ENCODE measurements at places on chromosomes 16 and 17. TPM values are rescaled to one million over a fixed set of nuclear protein-coding genes. Genes with fewer than 3 reads are reported as not detected.
A peak's percentile ranks its signal among the peaks of the same experiment; 100 is the strongest.

- H3K4me3 ChIP-seq = no peak overlapping the region
- no peak overlapping the region for H3K27ac ChIP-seq
- H3K36me3 ChIP-seq = peaks cover 58% of the 10 kb centered on the region
- DNase-seq = no peak
- peaks cover 6% of the 10 kb centered on the region for H3K4me1 ChIP-seq
These were observed 16.5 kb downstream of the CSF3 start for GRCh38 chr17:40031706-40032105.

DNA sequence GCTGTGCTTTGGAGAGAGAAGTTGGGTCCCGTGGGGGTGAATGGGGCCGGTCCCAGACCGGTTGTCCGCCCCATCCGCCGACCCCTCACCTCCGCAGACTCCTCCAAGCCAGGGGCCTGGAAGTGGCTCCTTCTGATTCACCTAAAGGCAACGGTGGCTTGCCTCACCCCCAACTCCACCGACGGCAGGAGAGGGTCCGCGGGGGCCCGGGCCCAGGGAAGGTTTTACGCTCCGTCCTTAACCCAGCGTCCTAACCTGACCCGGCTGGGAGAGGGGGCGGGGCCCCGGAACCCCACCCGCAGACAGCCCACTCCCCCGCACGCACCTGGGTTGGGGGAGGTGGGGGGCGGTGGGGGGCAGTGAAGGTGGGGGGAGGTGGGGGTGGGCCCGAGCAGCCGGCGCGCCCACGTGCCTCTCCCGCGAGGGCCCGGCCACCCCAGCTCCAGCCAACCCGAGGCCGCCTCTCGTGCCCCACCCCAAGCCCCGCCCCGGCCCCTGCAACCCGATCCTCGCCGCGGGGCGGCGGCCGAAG lies 12.7 kb upstream of the CD300A start:
- H3K27ac ChIP-seq = no peak overlapping the region
- H3K4me3 ChIP-seq = no peak overlapping the region
- DNase-seq = peak; percentile 53
- H3K4me1 ChIP-seq = peaks cover 33% of the 10 kb centered on the region
- H3K36me3 ChIP-seq = no peaks in the 10 kb centered on the region
- H3K27me3 ChIP-seq = no peaks in the 10 kb centered on the region

Gene TNS4
- 0.25 TPM for total RNA-seq

DNA sequence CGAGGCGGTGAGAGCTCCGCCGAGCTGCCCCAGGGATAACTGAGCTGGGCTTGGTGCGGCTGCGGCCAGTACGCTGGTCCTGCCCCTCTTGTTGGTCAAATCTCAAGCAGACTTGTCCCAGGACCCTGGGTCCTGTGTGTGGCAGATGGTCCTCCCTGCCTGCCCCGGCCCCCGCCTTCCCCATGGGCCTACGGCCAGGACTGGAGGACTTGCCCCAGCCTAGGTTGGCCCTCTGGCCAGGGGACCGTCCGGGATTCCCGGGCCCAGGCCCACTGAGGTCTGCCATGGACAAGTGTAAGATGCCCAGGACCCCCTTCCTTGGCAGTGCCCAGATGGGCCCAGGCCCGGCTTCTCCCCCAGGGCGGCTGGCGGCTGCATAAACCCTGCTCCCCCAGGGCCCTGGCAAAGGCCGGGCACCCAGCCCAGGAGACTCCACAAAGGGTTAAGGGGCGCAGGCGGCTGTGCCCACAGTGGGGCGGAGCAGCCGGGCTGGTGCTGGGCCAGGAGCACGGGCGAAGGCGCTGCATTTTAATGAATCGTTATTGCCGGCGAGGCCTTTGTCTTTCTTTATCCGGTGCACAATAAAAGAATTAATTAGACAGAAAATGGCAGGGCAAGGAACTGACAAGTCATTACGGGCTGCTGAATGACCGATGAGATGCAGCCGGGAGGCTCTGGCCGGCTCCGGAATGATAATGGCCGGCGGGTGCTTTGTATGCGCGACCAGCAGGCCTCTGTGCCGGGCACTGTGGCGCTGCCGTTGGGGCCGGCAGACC lies 9.1 kb downstream of the SOX8 start:
- H3K36me3 ChIP-seq = no peaks in the 10 kb centered on the region
- no peak overlapping the region for H3K27ac ChIP-seq
- H3K27me3 ChIP-seq = no peaks in the 10 kb centered on the region
- H3K4me1 ChIP-seq = peaks cover 2% of the 10 kb centered on the region

GRCh38 chr17:80920441-80920840 lies 71.2 kb upstream of the CHMP6 start:
- no peaks in the 10 kb centered on the region for H3K4me1 ChIP-seq
- no peak for DNase-seq
- no peaks in the 10 kb centered on the region for H3K27me3 ChIP-seq
- peaks cover 16% of the 10 kb centered on the region for H3K36me3 ChIP-seq

- H3K36me3 ChIP-seq = no peaks in the 10 kb centered on the region
- H3K4me3 ChIP-seq = no peak overlapping the region
- no peak overlapping the region for H3K27ac ChIP-seq
- no peaks in the 10 kb centered on the region for H3K27me3 ChIP-seq
These were observed 13.7 kb upstream of the CDC42EP4 start for GRCh38 chr17:73325527-73325842.

Gene CAVIN1
- 0.61 TPM for total RNA-seq

DNA sequence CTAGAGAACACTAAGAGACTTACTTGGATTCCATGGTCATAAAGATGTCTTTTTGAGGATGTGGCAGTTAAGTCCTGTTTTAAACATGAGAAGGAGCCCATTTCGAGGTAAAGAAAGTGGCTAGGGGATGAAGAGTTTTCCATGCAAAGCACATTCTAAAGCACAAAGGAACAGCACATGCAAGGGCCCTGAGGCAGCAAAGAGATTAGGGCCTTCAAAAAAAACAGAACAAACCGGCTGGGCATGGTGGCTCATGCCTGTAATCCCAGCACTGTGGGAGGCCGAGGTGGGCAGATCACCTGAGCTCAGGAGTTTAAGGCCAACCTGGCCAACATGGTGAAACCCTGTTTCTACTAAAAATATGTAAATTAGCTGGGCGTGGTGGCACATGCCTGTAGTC lies 79.8 kb downstream of the AKAP1 start:
- H3K4me3 ChIP-seq = no peak overlapping the region
- no peak overlapping the region for H3K27ac ChIP-seq
- DNase-seq = no peak
- H3K27me3 ChIP-seq = peaks cover 6% of the 10 kb centered on the region
- no peaks in the 10 kb centered on the region for H3K4me1 ChIP-seq

DNA sequence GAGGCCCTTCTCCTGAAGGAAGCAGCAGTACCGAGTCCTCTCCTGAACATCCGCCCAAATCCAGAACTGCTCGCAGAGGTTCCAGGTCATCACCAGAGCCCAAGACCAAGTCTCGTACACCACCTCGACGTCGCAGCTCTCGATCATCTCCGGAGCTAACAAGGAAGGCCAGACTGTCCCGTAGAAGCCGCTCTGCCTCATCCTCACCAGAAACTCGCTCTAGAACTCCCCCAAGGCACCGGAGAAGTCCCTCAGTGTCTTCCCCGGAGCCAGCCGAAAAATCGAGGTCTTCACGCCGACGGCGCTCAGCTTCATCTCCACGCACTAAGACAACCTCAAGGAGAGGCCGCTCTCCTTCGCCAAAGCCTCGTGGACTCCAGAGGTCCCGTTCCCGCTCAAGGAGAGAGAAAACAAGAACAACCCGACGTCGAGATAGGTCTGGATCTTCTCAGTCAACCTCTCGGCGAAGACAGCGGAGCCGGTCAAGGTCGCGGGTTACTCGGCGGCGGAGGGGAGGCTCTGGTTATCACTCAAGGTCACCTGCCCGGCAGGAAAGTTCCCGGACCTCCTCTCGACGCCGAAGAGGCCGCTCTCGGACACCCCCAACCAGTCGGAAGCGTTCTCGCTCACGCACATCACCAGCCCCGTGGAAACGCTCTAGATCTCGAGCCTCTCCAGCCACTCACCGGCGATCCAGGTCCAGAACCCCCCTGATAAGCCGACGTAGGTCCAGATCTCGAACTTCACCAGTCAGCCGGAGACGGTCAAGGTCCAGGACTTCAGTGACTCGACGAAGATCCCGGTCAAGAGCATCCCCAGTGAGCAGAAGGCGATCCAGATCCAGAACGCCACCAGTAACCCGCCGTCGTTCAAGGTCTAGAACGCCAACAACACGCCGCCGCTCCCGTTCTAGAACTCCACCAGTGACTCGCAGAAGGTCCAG lies 11.3 kb downstream of the ELOB start:
- no peak overlapping the region for H3K27ac ChIP-seq
- H3K36me3 ChIP-seq = peaks cover 100% of the 10 kb centered on the region
- DNase-seq = no peak

DNA sequence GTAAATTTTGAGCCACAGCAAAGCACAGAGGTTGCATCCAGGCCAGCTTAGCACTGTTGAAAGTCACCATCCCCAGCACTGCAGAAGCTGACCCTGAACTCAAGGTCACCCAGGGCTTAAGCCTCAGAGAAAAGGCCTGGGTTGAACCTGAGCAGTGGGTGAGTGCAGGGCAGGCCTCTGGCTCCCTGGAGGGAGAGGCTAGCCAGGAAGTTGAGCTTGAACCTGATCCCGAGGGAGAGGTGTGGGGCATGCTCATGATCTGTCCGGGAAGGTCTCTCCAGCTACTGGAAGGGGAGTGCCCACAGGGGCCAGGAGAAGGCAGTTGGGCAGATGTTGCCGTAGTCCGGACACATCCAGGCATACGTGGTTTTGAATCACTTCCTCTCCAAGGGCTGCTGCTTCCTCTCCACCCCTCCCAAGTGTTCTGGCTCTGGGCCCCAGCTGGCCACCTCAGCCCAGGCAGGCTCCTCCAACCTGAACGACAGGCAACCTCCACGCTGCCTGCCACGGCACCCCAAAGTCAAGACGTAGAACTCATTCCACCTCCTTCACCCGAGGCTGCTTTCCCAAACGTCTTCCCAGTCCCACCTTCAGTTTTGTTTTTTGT lies 18.4 kb downstream of the CARHSP1 start:
- no peak for DNase-seq
- no peaks in the 10 kb centered on the region for H3K27me3 ChIP-seq

GRCh38 chr16:14131774-14132695 lies 60.9 kb downstream of the MRTFB start:
- H3K4me3 ChIP-seq = no peak overlapping the region
- no peak for DNase-seq
- no peak overlapping the region for H3K27ac ChIP-seq
- H3K36me3 ChIP-seq = no peaks in the 10 kb centered on the region
- H3K4me1 ChIP-seq = no peaks in the 10 kb centered on the region

- no peak overlapping the region for H3K4me3 ChIP-seq
- no peaks in the 10 kb centered on the region for H3K27me3 ChIP-seq
- H3K36me3 ChIP-seq = no peaks in the 10 kb centered on the region
- no peaks in the 10 kb centered on the region for H3K4me1 ChIP-seq
- DNase-seq = no peak
These were observed 532.3 kb downstream of the CDH13 start for GRCh38 chr16:83159049-83159448.

Gene HNF1B
- total RNA-seq = not detected

- no peak overlapping the region for H3K27ac ChIP-seq
- no peak overlapping the region for H3K4me3 ChIP-seq
- no peaks in the 10 kb centered on the region for H3K4me1 ChIP-seq
- no peaks in the 10 kb centered on the region for H3K36me3 ChIP-seq
These were observed 2.7 kb upstream of the PRM1 start for GRCh38 chr16:11283820-11284248.

DNA sequence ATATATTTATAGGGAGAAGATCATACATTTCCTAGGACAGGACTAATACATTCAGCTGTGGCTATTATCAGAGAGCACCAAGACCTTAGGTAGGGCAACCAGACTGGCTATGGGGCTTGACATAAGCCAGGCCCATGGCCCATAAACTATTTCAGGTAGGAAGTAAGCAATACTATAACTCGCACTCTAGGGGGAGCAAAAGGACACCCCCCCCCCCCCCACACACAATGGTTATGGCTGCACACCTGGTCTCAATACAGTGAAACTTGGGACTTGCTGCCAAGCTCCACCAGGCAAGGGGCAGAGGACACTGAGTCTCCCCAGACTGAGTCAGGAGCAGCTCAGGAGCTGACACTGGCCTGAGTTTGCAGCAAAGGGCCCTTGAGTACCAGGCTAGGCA lies 348.9 kb upstream of the ASIC2 start:
- H3K27me3 ChIP-seq = no peaks in the 10 kb centered on the region
- no peak overlapping the region for H3K27ac ChIP-seq
- no peak overlapping the region for H3K4me3 ChIP-seq

Gene ASPHD1
- total RNA-seq = not detected

Gene UNC13D
- 161 TPM for total RNA-seq

GRCh38 chr16:75104836-75105235 lies 11.7 kb downstream of the LDHD start:
- H3K4me1 ChIP-seq = peaks cover 61% of the 10 kb centered on the region
- H3K36me3 ChIP-seq = no peaks in the 10 kb centered on the region
- no peak for DNase-seq
- H3K4me3 ChIP-seq = no peak overlapping the region

DNA sequence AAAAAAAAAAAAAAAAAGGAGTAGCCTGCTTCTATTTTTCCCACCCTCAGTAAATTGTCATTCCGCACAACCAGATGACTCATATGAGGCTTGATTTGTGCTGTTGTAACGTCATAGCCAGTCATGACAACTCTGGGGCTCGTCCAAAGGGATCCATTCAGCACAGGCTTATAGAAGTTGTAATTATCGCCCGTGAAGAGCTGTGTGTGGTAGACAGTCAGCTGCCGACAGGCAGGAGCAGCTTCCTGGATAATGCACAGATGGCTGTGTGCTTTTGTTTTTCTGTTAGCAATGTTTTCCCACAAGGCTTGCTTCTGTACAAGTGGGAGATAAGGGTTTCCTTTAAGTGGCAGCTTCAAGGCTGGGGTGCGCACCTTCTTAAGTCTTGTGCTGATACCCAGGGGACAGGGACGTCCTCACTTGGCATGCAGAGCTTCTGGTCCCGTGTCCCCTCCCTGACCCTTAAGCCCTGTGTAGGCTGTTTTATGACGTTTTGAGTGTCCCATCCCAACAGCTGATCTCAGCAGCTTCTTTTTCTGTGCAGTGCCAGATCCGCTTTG lies 26.0 kb downstream of the SNX29 start:
- no peaks in the 10 kb centered on the region for H3K4me1 ChIP-seq
- DNase-seq = no peak
- H3K27ac ChIP-seq = no peak overlapping the region

GRCh38 chr16:57736419-57737351 lies 1.1 kb downstream of the KATNB1 start:
- peaks cover 17% of the 10 kb centered on the region for H3K4me1 ChIP-seq
- DNase-seq = peak; percentile 45
- H3K36me3 ChIP-seq = no peaks in the 10 kb centered on the region
- no peaks in the 10 kb centered on the region for H3K27me3 ChIP-seq
- peak overlapping the region; percentile 73 for H3K27ac ChIP-seq

Gene MAFG
- 16.0 TPM for total RNA-seq

GRCh38 chr17:7579834-7580603 lies 581 bp downstream of the CD68 start:
- no peak for DNase-seq
- no peak overlapping the region for H3K4me3 ChIP-seq
- peak overlapping the region; percentile 36 for H3K27ac ChIP-seq
- H3K4me1 ChIP-seq = peaks cover 71% of the 10 kb centered on the region

Gene CDT1
- 0.17 TPM for total RNA-seq

Gene RNF43
- 1.2 TPM for total RNA-seq

Gene LDHD
- total RNA-seq = 0.20 TPM

- DNase-seq = no peak
- peaks cover 6% of the 10 kb centered on the region for H3K4me1 ChIP-seq
- no peak overlapping the region for H3K27ac ChIP-seq
- no peak overlapping the region for H3K4me3 ChIP-seq
These were observed 2.1 kb downstream of the KRT33B start for GRCh38 chr17:41367426-41368075.

All from CD4-positive, alpha-beta memory T cell (primary cell).